Ascending aorta (tissue), 2 donors: ENCODE measurements at places on chromosomes 5 and 9. TPM values are rescaled to one million over a fixed set of nuclear protein-coding genes. Genes with fewer than 3 reads are reported as not detected.
A peak's percentile ranks its signal among the peaks of the same experiment; 100 is the strongest.

ANKS6 gene
- 13.0 TPM for total RNA-seq

SPINK6 gene
- total RNA-seq: not detected

DNA sequence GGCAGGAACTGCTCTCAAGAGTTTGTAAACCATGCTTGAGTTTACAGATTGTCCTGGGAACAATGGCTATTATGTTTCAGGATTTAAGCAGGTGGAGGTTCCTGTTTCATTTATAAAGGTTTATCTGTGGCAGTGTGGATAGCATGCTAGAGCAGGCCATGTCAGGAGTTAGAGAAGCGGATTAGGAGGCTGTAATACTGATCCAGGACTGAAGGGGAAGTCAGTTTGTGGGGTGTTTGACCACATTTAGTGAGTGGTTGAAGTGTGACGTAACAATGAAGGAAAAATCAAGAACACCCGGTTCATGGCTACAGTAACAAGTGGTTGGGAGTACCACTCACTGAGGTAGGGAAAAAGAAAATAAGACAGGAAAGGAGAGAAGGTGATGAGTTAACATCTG, 299.0 kb downstream of the TLR4 start:
- no peak overlapping the region for H3K4me3 ChIP-seq
- H3K27ac ChIP-seq: no peak overlapping the region
- H3K36me3 ChIP-seq: no peaks in the 10 kb centered on the region
- no peaks in the 10 kb centered on the region for H3K27me3 ChIP-seq

DNA sequence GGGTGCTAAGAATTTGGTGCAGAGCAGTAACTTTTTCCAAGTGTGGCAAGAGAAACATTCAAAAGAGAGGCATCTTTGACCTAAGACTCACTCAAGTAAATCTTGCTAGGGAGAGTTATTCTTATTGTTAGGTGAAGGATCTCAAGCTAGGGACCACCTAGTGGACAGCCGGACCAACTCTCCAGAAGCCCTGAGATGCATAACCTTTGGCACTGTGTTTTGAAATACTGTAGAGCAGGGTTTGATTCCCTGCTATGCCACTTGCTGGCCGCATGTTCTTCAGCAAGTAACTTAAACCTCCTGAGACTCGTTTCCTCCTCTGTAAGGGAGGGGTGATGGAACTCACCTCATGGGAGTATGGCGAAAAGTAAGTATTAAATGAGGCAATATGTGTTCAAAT, 336.1 kb upstream of the ADAMTSL1 start:
- H3K4me1 ChIP-seq: no peaks in the 10 kb centered on the region
- no peak for DNase-seq
- H3K36me3 ChIP-seq: no peaks in the 10 kb centered on the region
- H3K27me3 ChIP-seq: no peaks in the 10 kb centered on the region
- H3K27ac ChIP-seq: no peak overlapping the region

DNA sequence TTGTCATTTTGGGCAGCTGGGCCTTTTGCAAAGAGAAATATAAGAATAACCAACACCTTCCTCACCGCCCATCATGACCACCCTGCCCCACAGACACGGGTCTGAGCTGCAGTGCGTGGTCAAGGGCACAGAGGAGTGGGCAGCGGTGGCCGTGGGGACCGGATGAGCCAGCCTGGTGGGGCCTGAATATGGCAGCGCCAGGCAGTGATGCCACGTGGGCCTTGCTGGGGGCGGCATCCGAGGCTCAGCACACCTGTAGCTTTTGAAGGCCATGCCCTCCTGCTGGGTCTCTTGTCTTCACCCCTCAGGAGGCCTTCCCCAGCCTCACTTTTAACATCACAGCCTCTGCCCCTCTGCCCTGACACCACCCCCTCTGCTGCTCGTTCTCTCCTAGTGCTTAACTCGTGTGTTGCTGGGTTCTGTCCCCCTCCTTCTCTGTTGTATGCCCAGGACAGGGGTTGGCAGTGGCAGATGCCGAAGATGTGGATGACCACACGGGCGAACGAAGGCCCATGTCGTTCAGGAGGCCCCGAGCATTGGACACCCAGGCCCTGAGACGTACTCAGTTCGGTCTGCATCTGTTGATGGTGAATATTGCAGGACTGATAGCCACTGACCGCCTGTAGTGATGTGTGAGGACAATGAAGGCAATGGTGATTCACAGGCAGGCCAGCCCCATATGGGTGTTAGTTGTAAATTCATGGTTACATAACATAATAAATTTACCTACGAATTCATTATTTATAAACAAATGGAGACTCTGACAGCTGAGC, 46.0 kb downstream of the AHRR start:
- H3K27ac ChIP-seq: no peak overlapping the region
- no peak overlapping the region for H3K4me3 ChIP-seq
- H3K36me3 ChIP-seq: no peaks in the 10 kb centered on the region
- H3K27me3 ChIP-seq: no peaks in the 10 kb centered on the region

GABRA6 gene
- not detected for total RNA-seq

NXNL2 gene
- not detected for total RNA-seq

C5orf58 gene
- not detected for total RNA-seq

DNA sequence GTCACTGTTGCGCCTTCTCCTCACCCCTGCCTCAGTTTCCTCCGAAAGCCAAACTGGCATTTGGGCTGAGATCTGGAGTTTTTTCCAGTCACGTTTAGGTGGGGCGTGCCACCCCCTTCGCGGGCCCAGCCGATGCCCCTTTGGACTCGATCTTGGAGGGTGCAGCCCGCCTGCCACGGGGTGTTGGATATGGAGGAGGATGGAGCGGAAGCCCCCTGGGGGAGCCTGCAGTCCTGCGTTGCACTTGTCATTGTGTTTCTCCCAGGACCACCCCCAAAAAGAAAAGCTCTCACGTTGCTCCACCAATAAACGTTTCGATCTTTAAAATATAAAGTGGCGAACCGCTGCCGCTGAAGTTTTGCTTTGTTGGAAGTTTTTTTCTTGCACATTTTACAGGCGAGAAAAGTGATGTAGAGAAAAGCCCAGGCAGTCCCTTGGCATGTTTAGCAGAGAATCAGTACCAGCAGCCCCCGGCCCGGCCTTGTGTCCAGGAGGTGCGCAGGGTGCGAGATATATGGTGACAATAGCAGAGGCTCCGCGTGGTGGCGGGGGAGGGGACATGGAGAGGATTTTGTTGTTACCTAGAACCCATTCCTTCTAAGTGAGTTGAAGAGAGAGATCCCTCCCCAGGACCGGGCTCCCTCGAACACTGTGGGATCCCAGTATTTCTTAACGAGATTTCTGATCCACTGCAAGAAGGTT, 681 bp downstream of the F2R start:
- peak overlapping the region; percentile 62 for H3K27ac ChIP-seq
- peaks cover 7% of the 10 kb centered on the region for H3K4me1 ChIP-seq
- H3K4me3 ChIP-seq: peak overlapping the region; percentile 99
- no peaks in the 10 kb centered on the region for H3K27me3 ChIP-seq
- no peaks in the 10 kb centered on the region for H3K36me3 ChIP-seq

DNA sequence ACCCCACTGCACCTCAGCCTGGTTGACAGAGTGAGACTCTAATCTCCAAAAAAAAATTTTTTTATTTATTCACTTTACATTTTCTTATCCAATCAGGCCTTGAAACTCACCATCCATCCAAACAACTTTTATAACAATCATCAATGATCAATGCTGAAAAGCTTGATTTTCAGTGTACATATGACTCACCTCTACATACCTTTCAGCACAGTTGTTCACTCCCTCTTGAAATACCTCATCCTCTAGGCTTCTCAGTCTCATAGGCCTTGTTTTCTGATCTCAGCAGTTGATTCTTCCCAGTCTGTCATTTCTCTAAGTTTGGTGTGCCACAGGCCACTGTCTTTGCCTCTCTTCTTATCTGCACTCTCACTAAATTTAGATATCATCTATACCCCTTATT, 36.2 kb downstream of the GRIN3A start:
- no peaks in the 10 kb centered on the region for H3K4me1 ChIP-seq
- H3K4me3 ChIP-seq: no peak overlapping the region
- H3K27me3 ChIP-seq: no peaks in the 10 kb centered on the region
- no peaks in the 10 kb centered on the region for H3K36me3 ChIP-seq
- DNase-seq: no peak
- H3K27ac ChIP-seq: no peak overlapping the region
